NCI-H774 (cell line): ENCODE measurements at places on chromosomes 12 and 14.

- DNase-seq = no peak
Observed at GRCh38 chr14:63223596-63223995, 19.4 kb downstream of the RHOJ start.

GRCh38 chr12:49538510-49539403, at the start of gene KCNH3:
KCNH3 (plus strand) TSS chr12:49539030; CDS start chr12:49539417, 387 bp downstream.
- DNase-seq = peak; percentile 92

DNA sequence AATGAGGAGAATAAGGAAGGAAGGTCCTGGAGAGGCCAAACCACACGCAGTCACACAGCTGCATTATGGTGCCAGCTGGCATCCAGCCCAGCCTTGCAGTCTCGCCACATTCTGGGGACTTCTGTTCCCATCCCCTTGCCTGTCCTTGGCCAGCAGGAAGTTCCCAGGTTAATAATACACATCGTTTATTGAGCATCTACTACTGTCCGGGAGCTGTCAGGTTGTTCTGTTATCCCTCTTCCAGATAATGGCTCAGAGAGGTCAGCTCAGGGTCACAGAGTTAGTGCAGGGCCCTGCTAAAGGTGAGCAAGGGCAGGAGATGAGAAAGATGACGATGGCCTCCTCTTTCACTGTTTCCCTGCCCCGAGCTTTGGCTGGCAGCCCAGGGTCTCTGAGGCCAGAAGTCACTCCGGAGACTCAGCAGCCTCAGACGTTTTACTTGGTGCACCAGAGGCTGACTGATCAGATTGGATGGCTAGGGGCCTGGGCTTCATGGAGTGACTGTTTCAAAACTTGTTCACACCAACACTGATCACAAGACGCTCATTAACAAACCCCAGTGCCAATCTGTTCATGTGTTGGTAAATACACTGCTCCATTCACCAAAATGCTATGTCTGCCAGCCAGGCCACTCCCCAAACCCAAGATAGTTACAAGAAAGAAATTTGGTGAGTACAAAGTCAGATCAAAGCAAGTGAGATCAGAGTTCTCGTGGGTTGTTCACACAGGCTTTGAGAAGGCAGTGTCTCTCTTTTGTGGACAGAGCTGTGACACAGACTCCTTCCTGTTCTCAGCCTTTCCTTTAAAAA, 79.2 kb downstream of the B4GALNT3 start:
- no peak for DNase-seq

GRCh38 chr12:69108037-69108436, 131.3 kb upstream of the CPSF6 start:
- DNase-seq = no peak

DNA sequence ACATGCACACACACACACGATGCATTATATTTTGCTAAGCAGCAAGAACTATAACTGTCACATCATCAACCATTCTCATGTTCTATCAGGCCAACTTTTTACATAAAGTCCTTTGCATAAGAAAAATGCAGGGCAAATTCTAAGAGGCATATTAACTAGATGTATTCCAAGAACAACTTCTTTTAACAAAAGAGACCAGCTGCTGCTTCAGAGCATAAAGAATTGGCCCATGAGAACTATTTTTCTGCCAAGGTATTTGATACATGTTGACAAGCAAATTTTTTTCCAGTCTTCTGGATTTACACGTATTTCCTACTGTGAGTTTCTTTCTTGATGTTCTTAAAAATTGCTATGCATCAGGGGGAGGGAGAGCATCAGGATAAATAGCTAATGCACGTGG, 27.2 kb downstream of the GLT8D2 start:
- no peak for DNase-seq
